ENCODE measurements at places on chromosomes 11 and 22. TPM values are rescaled to one million over a fixed set of nuclear protein-coding genes. Genes with fewer than 3 reads are reported as not detected.

Gene PRR14L
- total RNA-seq: 5.9 TPM

Gene TNNT3
- not detected for total RNA-seq

Gene CNGA4
- 0.03 TPM for total RNA-seq

Gene TPH1
- 0.01 TPM for total RNA-seq

Gene APOL6
- 1.7 TPM for total RNA-seq

All from A549 treated with AZD2906 at 1 μM for 4 hours (cell line).